ENCODE measurements at places on chromosomes 1 and 21.

- DNase-seq, result no peak
These were observed 54.6 kb downstream of the TOMM20 start for GRCh38 chr1:235073968-235074522.

DNA sequence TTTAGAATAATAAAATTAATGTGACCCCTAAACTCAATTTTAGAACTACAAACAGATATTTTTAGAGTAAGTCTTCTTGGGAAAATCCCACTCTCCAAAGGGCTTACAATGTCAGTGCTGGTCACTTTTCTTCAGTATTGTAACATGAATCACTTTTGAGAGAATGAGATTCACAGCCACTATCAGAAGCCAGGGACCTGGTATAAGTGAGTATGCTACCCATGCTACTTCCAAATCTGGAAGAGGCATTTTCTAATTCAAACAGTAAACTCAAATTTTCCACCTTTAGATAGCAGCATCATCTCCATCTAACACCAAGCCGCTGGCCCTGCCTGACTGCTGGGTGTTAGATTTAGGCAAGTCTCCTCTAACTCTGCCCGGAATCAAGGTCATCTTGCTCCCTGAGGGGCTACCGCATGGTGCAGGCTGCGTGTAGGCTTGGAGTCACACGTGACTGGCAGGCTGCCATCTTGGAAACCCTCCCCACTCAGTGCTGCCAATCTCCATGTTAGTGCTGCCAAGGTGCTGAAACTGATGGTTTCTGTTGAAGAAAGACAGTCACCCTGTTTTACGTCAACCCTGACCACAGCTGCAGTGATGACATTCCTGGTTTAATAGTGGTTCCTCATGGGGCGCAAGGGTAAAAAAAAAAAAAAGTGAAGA is 882.9 kb upstream of the B3GALT2 start:
- no peak for DNase-seq

- no peak for DNase-seq
These were observed 1.6 kb downstream of the AGO4 start for GRCh38 chr1:35809114-35810095.

GRCh38 chr1:11272544-11272831 is 510 bp upstream of the UBIAD1 start:
- no peak for DNase-seq

DNA sequence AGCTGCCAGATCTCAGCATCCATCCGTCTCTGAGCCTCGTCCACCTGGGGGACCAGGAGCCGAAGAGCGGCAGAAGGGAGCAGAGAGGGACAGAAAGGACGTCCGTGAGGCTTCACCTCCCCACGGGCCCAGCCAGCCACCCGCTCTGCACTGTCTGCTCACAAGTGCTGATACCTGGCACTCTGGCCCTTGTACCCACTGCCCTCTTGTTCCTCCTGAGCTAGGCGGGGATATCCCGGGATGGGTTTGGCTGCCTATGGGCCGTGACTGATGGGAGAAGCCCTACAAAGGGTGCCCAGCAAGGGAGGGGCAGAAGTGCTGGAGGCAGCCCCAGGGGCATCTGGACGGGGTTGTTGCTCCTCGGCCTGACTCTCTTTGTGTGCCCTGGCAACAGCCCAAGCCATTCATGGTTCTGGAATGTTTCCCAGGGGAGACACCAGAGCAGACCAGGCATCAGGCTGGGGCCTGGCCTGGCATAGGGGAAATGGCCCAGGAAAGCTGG is 57.6 kb downstream of the LDLRAD2 start:
- DNase-seq, result peak; percentile 73

- no peak for DNase-seq
These were observed 349.3 kb downstream of the RGS7 start for GRCh38 chr1:241007668-241008067.

DNA sequence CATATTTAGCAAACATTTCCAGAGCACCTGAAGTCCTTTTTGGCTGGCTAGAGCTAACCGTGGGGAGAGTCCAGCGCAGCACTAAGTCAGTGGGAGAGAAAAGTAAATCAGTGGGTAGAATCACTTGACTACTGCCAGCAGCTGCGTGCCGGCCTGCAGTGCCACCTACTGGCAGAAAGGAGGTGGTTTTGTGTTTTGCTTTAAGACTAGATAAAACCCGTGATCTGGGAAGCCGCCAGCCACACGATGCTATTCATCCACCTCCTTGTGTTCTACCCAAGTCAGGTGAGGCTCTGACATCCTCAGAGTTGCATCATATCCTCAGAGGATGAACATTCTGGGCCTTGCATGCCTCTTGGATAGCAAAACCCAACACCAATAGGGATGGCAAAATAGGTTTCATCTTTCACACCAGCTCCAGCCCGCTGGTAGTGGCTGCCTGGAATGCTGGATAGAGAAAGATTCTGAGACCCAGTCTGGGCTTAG is 14.1 kb upstream of the HEYL start:
- no peak for DNase-seq

DNA sequence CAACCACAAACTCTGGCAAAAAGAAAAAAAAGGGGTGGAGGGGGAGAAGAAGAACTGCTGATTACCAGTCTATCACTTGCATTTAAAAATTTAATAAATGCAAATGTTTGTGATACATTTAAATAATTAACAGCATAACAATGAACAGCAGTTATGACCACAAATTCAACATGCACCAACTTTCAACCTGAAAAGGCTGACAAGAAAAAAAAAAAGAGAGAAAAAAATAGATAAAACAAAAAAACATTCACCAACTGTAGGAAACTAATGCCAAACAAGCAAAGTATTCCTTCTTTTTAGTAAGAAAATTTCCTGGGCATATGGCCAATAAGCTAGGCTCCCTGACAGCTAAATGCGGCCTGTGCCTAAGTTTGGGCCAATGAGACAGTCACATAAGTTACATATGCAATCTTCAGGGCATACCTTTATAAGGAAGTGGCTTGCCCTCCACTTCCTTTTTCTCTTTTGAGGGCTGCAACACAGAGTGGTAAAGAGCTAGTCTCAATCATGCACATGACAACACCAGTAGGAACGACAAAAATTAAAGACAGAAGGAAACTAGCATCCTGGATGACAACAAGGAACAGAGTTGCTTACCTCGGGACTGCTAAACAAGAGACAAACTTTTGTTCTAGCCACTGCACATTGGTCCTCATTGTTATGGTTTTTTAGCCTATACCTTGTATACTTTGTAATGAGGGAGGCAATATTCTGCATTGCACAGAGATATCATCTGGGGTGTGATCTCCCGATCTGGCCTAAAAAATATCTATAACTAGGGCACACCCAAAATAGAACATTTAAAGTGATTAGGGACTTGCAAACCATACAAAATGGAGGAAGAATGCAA is 24.2 kb upstream of the PHTF1 start:
- no peak for DNase-seq

DNA sequence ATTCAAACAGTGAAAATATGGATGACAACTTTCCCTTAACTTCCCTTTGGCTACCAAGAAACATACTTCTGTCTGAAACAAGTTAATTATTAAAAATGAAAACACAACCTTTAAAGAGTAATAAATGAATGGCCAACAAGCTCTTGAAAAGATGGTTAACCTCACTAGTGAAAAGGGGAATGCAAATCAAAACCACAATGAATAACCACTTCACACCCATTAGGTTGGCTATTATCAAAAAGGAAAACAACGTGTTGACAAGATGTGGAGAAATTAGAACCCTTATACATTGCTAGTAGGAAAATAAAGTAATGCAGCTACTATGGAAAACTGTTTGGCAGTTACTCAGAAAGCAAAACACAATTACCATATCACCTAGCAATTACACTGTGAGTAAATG is 14.1 kb downstream of the COP1 start:
- no peak for DNase-seq

- DNase-seq, result peak; percentile 75
These were observed 14.5 kb downstream of the PDZK1IP1 start for GRCh38 chr1:47175227-47175934.

DNA sequence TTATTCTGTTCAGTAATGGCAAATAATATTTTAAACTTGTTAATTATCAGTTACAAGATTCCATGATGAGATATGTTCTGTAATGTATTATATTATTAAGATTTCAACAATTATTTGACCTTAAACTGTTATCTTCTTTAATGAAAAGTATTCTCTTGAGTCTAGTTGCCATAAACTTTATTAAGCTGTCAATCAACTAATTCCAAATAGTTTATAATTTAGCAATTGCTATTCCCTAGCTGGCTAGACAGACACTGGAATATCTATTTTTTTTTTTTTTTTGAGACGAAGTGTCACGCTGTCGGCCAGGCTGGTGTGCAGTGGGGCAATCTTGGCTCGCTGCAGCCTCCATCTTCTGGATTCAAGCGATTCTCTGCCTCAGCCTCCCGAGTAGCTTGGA is 3.8 kb downstream of the CMPK1 start:
- no peak for DNase-seq

DNA sequence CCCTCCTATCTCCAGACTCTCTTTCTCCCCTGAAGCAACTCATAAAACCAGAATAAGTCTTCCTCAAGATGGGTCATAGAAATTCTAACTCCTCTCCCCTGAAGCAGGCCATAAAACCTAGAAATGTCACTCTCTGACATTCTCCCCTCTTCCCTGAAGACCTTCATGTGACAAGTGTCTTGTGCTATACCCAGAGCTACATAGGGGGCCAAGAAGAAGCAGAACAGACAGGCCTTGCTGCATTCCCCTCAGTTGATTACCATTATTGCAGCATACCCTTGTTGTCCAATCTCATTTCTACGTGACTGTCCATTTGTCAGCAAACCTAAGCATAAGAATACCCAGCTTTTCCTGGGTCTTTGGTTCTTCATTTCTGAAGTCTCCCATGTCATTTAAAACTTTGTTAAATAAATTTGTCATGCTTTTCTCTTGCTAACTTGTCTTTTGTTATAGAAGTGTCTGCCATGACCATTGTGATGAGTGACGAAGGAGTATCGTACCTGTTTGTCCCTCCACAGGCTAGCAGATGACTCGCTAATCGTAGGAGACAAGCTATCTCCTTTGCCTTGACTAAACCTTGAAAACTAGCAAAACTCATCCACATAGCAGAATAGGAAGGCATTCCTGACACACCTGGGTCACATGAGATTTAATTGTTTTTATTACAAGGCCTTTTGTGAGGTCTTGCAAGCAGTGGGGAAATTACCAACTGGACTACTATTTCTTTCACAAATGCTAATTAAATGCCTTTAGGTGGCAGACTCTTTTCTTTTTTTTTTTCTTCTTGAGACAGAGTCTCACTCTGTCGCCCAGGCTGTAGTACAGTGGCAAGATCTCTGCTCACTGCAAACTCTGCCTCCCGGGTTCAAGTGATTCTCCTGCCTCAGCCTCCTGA is 39.4 kb upstream of the ZNF326 start:
- DNase-seq, result no peak

DNA sequence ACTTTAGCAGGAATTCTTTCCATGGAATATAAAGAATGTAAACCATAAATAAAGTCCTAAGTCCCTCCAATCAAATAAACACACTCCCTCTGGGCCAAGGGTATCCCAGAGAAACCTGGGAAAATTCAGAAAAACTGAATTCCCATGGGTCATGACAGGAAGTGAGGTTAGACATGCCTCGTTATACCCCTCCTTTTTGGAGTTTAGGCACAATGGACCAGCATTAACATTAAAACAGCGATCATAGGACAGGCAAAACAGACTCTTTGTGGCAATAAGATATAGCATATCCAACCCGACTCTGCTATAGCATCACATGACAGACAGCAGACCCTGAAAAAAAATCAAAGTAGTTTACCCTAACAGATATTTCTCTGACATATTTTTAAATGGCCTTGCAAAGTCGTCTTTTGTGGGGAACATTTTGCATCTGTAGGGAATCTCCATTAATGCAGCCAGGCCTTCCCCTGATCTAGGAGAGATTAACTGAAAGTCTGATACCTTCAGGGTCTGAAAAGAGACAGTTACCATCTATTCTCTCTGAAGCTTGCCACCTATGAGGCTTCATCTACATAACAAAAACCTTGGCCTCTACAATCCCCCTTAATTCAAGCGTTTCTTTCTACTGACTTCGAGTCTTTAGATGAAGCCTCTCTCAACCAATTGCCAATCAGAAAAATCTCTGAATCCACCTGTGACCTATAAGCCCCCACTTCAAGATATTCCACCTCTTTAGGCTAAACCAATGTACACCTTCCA is 143.0 kb upstream of the KCNK1 start:
- no peak for DNase-seq

DNA sequence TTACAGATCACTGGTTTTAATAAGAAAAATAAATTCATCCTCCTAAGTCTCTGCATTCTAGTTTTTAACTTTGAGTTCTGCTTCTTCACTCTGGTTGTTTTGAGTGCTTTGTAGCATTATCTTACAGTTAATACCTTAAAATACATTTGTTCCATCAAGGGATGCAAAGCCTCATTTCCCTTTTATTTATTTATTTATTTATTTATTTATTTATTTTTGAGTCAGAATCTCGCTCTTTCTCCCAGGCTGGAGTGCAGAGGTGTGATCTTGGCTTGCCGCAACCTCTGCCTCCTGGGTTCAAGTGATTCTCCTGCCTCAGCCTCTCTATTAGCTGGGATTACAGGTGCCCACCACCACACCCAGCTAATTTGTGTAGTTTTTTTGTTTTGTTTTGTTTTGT is 147.8 kb downstream of the ZNF326 start:
- DNase-seq, result no peak

DNA sequence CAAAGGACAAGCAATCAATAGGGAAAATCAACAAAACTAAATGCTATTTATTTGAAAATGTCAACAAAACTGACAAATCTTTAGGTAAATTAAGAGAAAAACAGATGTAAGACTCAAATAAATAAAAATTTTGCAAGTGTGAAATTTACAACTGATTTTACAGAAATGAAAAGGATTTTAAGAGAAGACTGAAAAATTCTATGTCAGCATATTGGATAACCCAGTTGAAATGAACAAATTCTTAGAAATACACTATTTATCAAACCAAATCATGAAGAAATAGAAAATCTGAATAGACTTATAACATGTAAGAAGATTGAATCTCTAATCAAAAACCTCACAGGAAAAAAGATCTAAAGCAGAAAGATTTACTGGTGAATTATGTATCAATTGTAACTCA is 7.6 kb upstream of the SPRR2F start:
- no peak for DNase-seq

GRCh38 chr1:117556341-117556740 is 49.5 kb upstream of the TENT5C start:
- DNase-seq, result no peak

DNA sequence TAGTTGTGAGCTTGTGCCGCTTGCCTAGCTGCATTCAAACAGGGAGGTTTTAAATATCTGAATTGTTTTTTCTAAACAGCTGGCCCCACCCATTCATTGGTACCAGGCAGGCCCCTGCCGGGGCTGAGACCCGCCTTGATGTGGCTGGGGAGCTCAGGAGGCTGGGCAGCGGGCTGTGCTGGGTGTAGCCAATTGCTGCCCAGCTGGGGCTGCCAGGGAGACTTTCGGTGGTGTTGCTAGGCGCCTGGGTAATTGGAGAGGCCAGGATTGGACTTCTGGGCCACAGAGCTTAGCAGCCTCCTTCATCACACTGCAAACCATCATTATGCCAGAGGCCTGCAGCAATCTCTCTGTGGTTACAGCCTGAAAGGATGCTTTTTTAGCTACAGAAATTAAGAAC is 12.2 kb downstream of the RHBDL2 start:
- no peak for DNase-seq

GRCh38 chr1:98256700-98257099 is 335.9 kb upstream of the DPYD start:
- no peak for DNase-seq

GRCh38 chr1:18899363-18900049 is 2.8 kb downstream of the ALDH4A1 start:
- no peak for DNase-seq

GRCh38 chr1:110515891-110516290 is 3.1 kb downstream of the KCNA10 start:
- no peak for DNase-seq

- DNase-seq, result no peak
These were observed 2.0 kb downstream of the COL6A1 start for GRCh38 chr21:45983649-45983965.

All from T47D (cell line).